ENCODE measurements at places on chromosomes 12 and 14.

DNA sequence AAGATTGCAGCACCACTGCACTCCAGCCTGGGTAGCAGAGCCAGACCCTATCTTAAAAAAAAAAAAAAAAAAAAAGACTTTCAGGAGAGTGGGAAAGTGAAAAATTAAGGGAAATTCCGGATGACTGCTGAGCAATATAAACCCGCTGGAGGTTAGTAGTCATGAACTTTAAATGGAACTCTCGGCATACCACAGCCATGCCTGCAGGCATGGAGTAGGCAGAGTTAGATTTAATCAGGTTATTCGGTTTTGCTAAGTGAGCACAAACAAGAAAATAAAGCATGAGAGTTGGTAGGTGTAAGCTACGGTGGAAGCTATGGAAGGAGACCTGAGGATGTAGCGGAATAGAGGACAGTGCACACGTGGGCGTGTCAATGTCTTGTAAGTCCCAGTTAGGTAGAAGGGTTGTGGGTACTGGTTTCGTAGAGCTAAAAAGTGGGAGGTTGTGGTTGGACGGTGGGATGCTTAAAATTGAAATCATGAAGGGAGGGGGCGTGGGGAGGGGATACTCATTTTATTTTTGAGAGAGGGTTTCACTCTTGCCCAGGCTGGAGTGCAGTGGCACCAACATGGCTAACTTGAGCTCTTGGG is 11.8 kb upstream of the TUBA1C start:
- no peak for DNase-seq

DNA sequence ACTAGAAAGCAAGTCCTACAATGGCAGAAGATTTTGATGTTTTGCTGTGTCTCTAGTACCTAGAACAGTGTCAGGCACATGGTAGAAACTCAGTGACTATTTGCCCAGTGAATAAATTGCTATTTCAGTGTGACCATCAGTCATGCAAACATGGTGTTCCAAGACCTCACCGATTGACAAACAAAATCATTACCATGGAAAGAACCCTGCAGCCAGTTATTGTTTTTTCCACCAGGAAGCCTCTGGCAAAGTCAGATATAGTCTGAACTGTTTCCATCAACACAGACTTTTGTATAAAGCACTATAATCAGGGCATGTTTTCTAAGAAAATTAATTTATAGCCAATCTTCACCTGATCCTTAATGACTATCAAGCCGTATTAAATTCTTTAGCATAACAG is 97.3 kb upstream of the RASSF8 start:
- no peak for DNase-seq

DNA sequence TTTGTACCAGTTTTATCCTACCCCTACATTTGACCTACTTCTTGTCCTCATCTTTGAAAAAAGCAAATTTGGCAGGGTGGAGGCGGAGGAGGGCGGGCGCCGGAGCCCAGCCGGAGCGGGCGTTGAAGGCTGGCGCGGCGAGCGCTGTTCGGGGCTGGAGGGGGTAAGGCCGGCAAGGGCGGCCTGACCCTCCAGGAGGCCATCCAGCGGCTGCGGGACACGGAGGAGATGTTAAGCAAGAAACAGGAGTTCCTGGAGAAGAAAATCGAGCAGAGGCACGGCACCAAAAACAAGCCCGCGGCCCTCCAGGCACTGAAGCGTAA is 27.2 kb downstream of the FBXO34 start:
- DNase-seq: no peak

GRCh38 chr12:99521664-99522063 is 125.9 kb upstream of the GARIN6 start:
- DNase-seq: no peak

All from CD4-positive, alpha-beta T cell treated with Interleukin-4 for 4 hours (primary cell).